Stimulated activated CD4-positive, alpha-beta T cell treated with anti-CD3 and anti-CD28 coated beads, TNF-alpha, amount 100 ng/mL, for 48 hours (primary cell): ENCODE measurements at places on chromosomes 1 and 21.

DNA sequence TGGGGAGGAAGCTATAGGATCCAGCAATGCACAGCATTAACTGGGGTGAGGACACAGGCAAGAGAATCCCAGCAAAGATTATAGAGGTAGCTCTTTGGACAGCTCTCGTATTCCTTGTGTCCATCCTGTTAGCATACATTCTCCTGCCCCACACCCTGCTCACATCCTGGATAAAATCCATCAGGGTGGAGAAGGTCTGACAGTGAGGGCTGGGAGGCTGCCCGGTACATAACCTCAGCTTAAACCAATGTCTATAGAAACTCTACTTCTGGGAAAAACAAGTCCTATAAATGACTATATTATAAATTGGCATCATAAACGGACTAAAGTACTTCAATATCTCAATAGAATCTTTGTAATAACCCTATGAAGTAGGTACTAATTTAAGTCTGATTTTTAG is 36.8 kb upstream of the UBE2U start:
- no peak for DNase-seq

DNA sequence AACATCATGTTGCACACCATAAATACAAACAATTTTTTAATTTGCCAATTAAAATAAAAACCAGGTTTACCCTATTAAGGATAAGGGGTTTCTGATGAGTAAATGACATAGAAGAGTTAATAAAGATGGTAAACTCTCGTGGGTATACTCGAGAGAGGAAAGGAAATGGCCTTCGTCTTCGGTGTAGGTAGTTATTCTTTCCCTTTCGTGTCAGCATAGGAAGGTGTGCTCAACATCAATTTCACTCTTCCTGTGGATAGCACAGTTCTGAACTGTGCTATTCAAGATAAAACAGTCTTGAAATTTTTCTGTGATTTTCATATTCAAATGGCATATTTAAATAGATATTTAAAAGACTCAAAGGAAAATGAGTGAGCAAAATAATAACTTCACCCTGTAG is 98.2 kb downstream of the RGL1 start:
- DNase-seq = no peak

GRCh38 chr1:18289597-18289996 is 182.0 kb downstream of the IGSF21 start:
- no peak for DNase-seq

- no peak for DNase-seq
Observed at GRCh38 chr1:8902765-8903164, 24.3 kb upstream of the ENO1 start.

DNA sequence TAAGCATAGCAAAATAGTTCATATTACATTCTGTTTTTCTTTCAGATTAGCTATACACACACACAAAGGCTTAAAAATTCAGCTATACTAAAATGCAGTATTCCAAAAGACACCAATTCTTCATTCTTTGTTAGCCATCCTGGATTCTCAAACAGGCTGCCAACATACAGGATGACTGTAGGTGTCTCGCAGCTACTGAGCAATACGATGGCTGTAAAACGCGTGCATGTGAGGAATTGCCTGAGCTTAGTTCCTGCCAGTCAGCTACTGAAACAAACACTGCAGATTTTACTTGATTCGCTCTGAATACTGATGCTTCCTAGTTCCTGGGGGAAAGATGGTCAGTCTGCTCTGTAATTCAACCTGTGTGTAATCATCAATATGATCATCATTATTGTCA is 24.7 kb upstream of the HMGN1 start:
- no peak for DNase-seq

DNA sequence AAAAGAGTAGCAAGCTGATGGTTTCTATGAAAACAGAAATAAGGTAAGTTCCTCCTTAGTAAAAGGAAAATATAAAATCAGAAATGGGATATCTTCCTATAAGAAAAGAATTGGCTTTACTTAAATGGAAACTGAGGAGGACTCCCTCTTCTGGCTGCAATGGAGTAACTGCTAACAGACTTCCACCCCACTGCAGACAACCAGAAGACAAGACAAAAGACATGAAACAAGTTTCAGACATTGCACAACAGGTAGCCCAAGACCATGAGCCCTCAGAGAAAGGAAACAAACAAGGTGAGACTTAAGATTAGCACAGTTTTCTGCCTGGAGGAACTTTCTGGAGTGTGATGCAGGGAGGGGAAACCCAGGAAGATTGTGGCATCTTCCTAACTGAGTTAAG is 17.0 kb upstream of the OLFML2B start:
- no peak for DNase-seq

GRCh38 chr1:178973652-178974101 is 52.0 kb upstream of the FAM20B start:
- DNase-seq = no peak

DNA sequence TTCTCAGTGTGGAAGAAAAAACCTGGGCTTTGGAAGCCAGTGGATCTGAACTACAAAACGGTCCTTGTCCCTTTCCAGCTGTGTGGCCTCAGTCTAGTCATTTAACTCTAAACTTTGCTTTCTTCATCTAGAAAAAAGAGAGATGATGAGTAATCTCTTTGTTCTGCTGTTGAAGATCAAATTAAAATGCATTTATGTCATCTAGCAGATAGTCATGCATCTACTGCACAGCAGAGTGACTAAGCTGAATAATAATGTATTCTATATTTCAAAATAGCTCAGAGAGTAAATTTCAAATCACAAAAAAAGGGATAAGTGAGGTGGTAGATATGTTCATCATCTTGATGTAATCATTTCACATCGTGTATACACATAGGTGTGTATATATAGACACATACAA is 473.2 kb downstream of the DSCAM start:
- no peak for DNase-seq

GRCh38 chr1:46520063-46520911 is 30.7 kb downstream of the DMBX1 start:
- no peak for DNase-seq

GRCh38 chr1:53562981-53563379 is 103.8 kb downstream of the DMRTB1 start:
- no peak for DNase-seq
